ENCODE measurements at places on chromosomes 3 and 15.

DNA sequence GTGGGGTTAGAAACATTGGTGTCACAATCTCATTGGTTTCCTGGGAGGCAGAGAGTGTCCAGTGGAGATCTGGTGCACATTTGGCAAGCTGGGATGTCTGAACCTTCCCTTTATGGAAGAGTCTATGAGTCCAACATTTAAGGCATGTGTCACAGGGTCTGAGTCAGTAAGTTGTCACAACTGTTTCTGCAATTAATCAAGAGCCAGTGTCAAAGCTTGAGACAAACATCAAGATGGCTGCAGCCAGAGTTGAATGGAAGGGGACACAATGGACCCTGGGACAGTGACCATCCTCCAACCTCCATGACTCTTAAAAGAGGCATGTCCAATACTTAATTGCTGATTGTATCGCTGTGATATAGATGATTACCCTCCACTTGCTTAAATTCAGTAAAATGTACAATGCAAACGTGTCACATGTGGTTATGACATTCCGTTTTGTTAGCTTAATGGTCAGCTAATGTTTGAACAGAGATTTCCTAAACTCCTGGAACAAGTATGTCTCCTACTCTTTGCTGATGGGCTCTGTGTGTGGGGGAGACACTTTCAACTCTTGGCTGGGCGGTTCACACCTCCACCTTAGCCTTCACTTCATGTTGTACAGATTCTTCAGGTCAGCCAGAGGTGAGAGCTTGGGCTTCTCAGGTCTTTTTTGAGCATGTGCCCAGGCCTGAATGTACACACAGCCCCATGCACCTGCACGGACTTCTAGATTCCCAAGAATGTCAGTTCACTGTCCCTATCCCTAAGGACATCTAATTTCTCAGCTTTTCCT, 79.9 kb upstream of the PRR23E start:
- DNase-seq, result no peak

- no peak for DNase-seq
Measured at GRCh38 chr3:139198929-139199328, 144.9 kb upstream of the MRPS22 start.

DNA sequence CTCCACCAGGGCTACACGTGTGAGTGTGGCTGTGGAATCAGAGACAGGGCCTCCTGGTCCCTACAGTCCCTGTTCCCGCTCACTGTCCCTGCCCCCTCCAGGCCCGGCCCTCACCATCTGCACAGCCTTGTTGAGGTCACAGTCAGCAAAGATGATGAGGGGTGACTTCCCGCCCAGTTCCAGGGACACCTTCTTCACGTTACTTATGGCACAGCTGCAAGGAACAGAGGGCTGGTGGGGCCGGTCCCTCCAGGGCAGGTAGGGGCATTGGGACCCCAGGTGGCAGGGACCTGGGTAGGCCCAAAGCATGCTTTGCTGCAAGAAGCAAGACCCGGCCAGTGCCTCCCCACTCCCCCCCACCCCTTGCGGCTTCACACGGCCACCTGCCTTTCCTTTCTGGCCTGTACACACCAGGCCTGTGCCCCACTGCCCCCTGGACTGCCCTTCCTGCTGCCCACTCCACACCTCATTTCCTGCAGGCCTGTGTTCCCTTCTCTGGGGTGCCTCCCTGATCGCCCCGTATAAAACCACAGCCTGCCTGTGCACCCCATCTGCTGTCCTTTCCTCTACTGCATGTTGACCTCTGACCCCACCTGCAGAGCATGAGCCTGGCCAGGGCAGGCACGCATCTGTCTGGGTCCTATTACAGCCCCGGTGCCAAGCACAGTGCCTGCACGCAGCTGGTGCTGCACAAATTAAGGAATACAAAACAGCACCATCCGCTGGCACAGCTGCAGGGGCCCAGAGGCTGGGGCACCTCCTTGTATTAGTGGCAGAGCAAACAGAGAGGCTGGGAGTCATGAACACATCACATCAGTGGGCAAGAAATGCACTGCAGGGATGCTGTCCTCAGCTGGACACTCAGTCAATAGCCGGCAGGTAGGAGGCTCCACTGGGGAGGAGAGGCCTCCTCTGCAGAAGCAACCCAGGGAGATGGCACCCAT, 30.8 kb upstream of the SLC41A3 start:
- DNase-seq, result peak; percentile 44

GRCh38 chr3:53843195-53844177, 2.7 kb downstream of the CHDH start:
- DNase-seq, result no peak

GRCh38 chr15:68150187-68150586, 54.9 kb downstream of the CALML4 start:
- DNase-seq, result no peak

GRCh38 chr15:48861813-48862431, 16.0 kb upstream of the EID1 start:
- no peak for DNase-seq

- DNase-seq, result no peak
Measured at GRCh38 chr15:73647259-73648013, 14.2 kb upstream of the NPTN start.

- no peak for DNase-seq
Measured at GRCh38 chr15:36392676-36393266, 186.7 kb upstream of the CDIN1 start.

- no peak for DNase-seq
Measured at GRCh38 chr15:38702178-38702912, 137.7 kb upstream of the RASGRP1 start.

DNA sequence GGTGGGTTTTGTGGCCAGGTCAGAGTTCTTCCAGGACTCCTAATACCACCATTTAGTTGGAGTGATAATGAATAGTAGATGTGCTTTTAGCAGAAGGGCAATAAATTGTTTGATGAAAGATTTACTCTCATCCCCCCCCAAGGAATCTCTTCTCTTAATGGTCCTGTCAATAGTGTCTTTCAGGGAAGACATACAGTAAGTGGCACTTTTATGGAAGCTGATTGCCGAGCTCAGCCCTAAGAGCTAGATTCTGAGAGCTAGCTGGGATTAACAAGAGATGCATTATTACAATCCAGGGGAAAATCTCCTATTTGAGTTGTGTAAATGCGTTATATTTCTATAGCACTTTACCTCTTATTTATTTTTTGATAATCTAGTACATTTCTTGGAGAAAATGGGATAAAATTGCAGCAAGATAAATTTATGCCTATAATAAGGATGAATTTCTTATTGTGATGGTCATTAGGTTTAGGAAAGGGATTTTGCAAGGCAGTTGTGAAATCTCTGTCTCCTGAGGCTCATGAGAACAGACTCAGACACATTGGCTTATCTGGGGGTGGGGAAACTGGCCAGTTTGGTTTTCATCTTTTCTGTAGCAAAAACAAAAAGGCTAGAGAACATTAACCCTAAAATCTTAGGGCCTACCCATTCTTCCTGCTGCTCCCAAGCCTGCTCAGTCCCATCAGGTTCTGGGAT, 41.6 kb upstream of the CLSTN2 start:
- DNase-seq, result no peak

DNA sequence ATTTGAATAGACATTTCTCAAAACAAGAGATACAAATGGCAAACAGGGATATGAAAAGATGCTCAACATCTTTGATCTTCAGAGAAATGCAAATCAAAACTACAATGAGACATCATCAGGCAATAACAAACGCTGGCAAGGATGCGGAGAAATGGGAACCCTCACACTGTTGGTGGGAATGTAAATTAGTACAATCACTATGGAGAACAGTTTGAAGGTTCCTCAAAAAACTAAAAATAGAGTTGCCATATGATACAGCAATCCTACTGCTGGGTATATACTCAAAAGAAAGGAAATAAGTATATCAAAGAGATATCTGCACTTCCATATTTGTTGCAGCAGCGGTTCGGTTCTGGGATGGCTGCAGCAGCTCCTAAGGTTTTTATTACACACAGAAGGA, 16.8 kb upstream of the LARS2 start:
- no peak for DNase-seq

DNA sequence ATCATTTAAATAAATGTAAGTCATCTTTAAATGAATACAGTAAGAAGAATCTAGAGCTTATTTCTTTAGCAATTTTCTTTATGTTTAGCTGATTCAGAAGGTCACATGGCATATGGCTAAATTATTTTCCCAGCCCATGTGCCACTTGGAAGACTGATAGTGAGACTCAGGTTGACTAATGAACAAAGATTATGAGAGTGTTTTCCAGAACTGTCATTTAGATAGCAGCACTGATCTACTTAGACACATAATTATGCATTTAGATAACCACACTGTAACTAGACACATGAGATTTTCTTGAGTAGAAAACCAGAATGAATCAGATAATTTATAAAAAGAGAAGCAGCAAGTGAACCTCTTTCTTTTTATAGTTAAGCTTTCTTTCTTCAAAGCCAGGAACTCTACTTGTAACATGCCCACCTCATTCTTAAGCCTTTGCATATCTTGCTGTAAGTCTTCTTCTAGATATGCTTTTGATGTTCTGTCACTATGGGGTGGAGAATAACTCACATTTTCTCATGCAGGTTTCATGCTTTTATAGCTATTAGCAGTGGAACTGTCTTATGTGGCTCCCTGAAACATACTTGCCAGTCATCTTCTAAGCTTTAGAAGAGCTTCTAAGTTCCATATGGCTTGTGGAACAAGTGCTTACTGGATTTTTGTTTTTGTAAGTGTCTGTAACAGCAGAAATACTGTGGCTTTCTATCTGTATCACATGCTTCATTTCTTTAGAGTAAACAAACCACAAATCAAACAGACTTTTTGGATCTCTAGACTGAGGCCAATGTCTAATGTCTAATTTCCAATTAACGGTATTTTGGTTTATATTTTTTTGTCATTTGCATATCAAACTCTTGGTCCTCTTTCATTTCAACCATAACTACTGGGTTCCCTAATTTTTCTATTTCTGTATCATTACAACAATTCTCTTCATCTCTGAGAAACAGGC, 101.4 kb downstream of the LMLN start:
- DNase-seq, result no peak

- peak; percentile 54 for DNase-seq
Measured at GRCh38 chr15:40239693-40240618, 1.1 kb downstream of the PAK6 start.
